ENCODE measurements at places on chromosomes 4 and X. TPM values are rescaled to one million over a fixed set of nuclear protein-coding genes. Genes with fewer than 3 reads are reported as not detected.

GRCh38 chr4:145829629-145830395 is 108.8 kb downstream of the ZNF827 start:
- no peak for DNase-seq

DNA sequence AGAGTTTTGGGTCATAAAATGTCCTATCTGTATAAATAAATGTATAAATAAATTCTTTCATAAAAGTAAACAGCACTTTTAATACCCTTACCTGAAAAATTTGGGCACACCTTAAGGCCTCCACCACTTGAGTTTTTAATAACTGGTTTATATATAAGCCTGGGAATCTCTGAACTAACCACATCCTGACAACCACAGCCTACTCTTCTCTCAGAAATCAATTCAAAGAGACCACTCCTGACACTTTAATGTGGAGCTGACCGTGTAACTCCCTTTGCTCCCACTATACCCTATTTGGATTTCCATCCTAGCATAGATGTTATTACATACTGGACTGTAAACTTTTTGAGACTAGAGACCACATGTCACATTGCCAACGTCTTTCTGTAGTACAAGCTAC is 3.5 kb downstream of the FBXL5 start:
- no peak for DNase-seq

DNA sequence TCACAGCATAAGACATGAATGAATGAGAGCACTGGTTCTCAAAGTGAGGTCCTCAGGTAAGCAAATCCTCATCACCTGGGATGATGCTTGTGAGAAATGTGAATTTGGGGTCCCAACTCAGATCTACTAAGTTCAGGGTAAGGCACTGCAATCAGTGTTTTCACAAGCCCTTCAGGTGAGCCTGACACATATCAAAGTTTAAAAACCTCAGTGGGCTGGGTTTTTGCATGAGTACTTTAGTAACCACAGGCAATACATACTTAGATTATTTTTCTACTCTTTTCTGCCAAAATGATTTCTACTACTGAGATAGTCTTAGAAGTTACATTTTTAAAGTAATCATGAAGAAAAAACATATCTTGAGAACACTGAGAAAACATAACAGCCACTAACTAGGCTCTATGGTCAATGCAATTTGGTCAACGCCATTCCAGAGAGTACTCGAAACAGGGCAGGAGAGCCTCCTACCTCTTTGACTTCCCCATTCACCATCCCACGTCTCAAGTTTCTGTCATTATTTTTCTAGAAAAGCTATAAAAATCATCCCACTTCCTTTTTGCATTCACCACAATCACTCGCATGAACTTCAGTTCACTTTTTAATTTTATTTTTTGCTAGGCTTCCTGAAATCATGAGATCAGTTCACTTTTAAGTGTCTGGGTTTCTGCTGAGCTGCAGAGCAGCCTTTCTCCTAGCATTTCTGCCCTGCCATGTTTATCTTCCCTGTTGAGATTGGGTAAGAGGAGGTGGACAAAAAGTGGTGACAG is 73.8 kb downstream of the MFAP3L start:
- DNase-seq, result no peak

- DNase-seq, result no peak
Observed at GRCh38 chrX:41558531-41558930, 111.4 kb downstream of the NYX start.

- DNase-seq, result no peak
Observed at GRCh38 chr4:149095811-149096210, 653.6 kb upstream of the NR3C2 start.

GRCh38 chrX:13719192-13719856 is 15.1 kb downstream of the TRAPPC2 start:
- no peak for DNase-seq

DNA sequence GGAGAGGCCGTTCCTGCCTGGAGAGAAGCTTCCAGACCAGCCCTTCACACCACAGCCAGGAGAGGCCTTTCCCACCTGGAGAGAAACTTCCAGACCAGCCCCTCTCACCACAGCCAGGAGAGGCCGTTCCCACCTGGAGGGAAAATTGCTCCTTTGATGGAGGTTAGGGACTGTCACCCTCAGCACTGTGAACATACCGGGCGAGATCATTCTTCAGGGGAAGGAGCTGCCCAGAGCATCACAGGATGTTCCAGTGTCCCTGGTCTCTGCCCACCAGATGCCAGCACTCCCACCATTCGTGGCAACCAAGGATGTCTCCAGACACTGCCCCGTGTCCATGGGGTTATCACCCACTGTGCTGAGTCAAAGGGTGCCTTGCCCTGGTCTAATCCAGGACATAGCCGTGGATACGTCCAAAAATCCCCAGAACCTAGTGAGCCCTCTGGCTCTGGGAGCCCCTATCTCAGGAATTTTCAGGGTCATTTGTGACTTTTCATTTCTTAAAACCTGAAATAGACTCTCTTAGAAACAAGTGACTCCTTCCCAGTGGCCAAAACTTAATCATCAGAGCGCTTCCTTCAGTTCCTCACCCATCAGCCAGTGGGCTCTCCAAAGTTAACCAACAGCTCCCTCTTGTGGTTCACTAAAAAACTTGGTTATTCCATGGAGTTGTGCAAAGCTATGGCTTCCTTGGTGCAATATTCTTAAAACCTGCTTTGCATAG is 80.2 kb downstream of the CRMP1 start:
- DNase-seq, result no peak

GRCh38 chrX:56069299-56069931 is 162.7 kb upstream of the KLF8 start:
- DNase-seq, result no peak

- DNase-seq, result no peak
Observed at GRCh38 chr4:121861426-121861825, 8.8 kb downstream of the BBS7 start.

- DNase-seq, result no peak
Observed at GRCh38 chrX:119130911-119131310, 3.3 kb upstream of the KIAA1210 start.

- DNase-seq, result no peak
Observed at GRCh38 chr4:82382751-82383150, 9.0 kb upstream of the HNRNPD start.

The MTTP gene
- total RNA-seq, result not detected

The PCDH18 gene
- total RNA-seq, result 31.0 TPM

The SMIM10L2A gene
- total RNA-seq, result 0.14 TPM

The USP17L5 gene
- total RNA-seq, result not detected

The SYP gene
- total RNA-seq, result 6.9 TPM

The CXCL10 gene
- total RNA-seq, result 16.2 TPM
